GOT3 (cell line): ENCODE measurements at places on chromosomes 3 and 15.
A peak's percentile ranks its signal among the peaks of the same experiment; 100 is the strongest.

DNA sequence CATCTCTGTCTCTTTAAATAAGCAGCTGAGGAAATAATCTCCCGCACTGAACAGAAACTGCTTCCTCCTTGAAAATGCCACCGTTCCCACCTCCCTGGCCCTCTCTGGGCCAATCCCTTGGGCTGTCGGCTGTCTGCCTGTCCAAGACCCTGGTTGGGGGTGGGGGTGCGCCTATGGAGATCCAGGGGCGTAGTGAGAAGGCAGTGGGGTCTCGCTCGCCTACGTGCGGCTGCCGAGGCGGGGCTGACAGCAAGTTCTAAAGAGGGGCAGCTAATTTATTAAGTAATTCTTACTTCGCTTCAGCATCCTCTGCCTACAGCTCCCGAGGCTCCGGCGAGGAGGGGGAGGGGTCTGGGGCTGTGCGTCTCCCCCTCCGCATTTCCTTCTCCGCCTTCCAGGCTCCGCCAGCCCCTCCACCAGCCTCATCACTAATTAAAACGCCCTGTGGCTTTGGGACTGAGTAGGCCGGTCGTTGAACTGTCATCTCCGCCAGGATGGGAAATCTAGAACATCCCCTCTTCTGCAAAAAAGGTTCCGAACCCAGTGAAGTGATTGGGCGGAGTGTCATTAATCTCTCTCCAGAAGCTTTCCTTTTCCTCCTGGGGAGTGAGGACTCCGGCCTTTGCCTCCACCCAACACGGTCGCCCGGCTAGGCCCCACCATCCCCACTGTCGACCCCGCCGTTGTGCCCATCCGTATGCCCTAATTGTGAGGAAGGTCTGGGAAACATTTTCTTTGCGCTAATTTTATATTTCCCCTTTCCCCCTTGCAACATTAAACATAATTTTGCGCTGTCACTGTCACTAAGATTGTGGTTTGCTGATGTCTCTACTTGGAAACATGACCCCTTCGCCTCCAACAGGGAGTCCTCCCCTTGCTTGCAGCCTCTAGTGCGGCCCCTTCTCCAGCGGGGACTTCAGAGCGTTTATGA lies 16.9 kb downstream of the NR2F2 start:
- DNase-seq: no peak

- DNase-seq: no peak
Measured at GRCh38 chr15:39896846-39897245, 23.2 kb downstream of the GPR176 start.

- DNase-seq: no peak
Measured at GRCh38 chr3:103337179-103337845, 902.5 kb downstream of the ZPLD1 start.

DNA sequence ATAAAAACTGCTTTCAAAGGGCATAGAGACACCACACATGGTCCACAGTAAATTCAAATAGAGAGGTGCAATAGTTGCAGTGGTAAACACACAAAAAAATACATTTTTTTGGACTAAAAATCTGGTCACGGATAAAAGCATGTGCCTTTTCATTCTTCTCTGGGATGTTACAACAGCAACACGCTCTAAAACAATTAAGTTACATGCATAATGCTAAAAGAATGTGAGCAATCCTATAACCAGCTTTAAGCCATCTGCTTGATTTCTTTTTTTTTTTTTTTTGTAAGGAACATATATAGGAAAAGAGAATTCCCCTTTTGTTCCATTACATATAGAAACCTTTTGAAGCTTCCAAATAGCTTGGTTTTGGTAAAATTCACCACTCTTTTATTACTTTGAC lies 20.0 kb downstream of the WNT5A start:
- DNase-seq: no peak

- no peak for DNase-seq
Measured at GRCh38 chr3:63960048-63960711, 48.0 kb upstream of the SCAANT1 start.

DNA sequence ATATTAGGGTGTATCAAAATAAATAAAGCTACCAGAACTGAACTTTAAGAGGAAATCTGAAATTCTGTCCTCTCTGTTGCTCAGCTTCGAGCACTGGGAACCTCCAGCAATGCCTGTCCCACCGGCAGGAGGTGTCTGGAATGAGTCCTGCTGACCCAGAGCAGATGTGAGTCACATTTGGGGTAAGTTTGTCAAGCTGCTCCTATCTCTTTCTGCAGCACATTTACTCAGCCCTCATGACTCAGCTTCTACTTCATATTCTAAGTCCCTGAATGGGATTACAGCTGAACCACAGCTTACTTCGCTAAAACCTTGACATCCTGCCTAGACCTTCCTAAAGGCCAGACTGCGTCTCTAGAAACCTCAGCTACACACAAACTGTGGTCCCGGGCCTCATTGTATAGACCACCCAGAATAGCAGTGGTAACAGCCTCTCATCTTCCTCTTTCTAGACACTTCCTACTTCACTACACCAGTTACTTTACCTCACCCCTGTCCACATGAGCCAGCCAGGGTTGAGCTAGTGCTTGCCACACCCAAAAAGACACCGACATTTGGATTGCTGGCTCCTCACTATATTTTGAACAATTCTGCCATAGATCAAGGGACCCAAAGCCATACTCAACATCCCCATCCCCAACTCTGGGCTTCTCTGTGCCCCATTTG lies 109.6 kb upstream of the TMCO5A start:
- peak; percentile 3 for DNase-seq

DNA sequence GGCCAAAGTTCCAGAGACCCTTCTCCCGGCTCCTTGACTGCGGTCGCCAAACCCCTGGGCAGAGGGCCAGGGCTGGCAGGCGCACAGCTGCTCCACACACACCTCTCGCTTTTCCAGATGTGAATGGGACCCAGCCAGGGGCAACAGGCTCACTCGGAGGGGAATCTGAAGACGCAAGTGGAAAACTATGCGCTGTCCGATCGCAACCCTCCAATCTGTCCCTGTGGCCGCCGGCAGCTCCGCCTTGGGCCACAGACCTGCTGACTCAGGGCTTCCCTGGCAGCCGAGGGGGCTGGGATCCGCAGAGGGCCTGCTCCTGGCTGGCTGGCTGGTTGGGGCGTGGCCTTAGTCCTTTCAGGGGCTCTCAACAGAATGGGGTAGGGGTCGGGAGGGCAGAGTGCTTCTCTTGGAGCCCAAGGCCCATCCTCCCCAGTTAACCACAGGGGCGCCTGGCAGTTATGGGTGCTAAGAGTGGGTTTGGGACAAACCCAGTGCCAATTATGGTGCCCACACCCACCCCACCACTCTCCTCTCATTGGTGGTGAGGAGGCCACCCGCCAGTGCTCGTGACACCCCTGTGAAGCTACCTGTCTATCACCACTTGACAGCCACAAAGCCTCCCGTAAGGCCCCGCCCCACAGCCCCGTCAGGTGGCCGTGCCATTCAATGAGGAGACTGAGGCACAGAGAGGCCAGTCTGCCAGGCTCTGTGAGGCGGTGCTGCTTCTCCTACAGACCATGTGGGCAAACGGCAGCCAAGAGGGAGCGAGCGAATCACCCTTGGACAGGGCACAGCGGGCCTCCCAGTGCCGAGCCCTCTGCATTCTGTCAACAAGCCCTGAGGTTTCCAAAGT lies 53.8 kb downstream of the IQSEC1 start:
- DNase-seq: no peak

DNA sequence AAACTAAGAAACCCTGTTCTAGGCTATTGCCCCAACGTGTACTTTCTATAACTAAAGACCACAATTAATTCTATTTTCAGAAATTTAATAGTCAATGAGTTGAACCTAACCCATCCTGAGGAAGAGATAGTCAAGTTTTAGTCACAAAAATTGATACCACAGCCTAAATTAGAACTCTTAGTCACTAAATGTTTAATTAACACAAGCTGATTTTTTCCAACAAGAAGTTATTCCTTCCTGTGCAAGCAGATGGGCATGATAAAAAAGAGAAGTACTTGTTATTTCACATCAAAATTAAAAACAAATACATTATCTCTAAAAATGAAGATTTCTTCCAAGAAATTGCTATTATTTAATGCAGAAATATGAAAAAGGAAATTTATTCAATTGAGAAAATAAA lies 38.4 kb upstream of the TERB2 start:
- no peak for DNase-seq

DNA sequence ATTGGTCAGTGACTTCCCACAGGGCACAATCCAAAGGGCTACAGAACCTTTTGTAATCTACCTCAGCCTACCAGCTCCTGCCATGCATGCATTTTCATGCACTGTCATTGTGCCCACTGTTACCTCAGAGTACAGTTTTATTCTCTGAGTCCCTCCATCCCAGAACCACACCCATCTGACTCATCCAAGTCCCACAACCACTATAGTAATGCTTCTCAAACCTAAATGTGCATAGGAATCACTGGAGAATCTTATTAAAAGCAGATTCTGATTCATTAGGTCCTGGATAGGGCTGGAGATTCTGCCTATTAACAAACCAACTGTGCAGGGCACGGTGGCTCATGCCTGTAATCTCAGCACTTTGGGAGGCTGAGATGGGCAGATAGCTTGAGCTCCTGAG lies 3.7 kb upstream of the B3GALNT1 start:
- DNase-seq: no peak
